ENCODE measurements at places on chromosomes 7 and 10.

GRCh38 chr10:131698232-131698631 is 202.6 kb upstream of the PPP2R2D start:
- no peak for DNase-seq

GRCh38 chr10:88523739-88524400 is 59.2 kb downstream of the RNLS start:
- DNase-seq, result no peak

DNA sequence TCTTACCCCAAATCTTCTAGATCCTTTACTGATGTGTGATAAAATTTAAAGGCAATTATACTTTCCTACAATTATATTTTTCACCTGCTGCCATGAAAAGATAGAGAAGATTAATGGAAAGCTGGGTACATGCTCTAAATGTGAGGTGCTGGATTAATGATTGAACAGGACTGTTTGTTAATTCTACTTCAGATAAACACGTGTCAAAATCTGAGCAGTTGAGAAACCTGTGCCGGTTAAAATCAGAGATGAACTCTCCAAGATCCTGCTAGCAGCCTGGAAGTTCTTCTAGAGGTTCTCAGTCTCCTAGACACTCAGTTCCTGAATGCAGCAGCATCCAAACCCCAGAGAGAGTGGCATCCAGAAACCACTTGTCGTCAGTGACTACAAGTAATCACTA is 69.2 kb downstream of the INHBA start:
- no peak for DNase-seq

- no peak for DNase-seq
These were observed 46.6 kb downstream of the CCSER2 start for GRCh38 chr10:84375011-84375410.

DNA sequence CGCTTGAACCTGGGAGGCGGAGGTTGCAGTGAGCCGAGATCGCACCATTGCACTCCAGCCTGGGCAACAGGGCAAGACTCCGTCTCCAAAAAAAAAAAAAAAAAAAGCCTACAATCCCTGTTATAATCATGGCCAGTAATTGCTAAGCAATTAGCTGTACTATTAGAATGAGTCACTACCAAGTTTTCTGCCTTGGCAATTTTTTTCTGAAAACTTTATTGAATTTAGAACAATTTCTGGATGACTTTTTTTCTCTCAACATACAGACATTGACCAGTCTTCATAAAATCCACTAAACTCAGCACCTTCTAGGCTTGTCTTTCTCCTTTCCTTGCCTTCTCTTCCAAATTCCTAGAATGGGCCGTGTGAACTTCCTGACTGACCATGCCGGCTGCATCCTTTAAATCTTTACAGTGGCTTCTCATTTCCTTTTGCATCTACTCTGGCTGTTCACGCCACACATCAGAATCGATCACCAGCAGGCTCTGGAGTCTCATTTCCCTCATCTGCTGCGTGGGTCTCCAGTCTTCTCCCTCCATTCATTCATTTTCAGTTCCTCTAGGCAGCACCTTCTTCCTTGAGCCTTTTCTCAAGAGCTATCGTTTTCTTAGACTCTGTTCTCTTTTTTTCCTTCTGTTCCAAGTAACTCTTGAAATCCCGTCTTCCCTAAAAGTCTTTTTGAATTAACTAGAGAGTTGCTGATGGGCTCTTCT is 107.9 kb downstream of the KAT6B start:
- no peak for DNase-seq

- DNase-seq, result no peak
These were observed 148.8 kb downstream of the PFKFB3 start for GRCh38 chr10:6351495-6351894.

DNA sequence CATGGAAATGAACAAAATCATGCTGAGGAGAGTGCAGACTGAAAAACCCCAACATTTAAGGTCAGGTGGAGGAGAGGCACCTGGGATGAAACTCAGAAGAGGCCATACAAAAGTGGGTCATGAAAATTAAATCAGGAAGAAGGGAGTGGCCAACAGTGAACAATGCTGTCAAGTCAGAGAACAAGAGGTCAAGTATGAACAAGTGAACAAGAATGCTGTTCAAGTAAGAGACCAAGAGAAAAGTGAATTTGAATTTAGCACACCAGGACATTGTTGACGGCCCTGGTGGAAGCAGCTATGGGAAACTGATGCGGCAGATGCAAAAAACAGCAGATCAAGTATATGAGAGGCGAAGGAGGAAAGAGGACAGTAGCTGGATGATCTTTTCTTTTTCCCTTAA is 7.9 kb downstream of the CEP41 start:
- no peak for DNase-seq

Data from activated naive CD8-positive, alpha-beta T cell treated with anti-CD3 and anti-CD28 coated beads for 36 hours (primary cell).